ENCODE measurements at places on chromosomes 2 and 18.

DNA sequence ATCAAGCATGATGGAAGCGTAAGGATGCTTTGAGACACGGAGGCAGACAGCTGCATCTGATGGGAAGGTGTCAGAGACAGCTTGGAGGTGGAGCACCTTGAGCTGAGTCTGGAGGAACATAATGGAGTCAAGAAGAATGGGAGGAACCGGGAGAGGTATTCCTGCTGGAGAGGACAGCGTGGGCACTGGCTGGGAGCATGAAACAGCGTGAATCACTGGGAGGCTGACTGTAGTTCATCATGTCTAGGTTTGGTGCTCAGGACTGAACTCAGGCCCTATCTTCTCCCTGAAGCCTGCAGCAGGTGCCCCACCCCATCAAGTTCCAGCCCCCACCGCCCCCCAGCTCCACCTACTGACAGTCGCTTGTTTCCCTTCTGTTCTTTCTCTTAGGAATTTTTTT is 98.6 kb downstream of the TMEM17 start:
- no peak for DNase-seq

GRCh38 chr18:42921226-42921737 is 194.2 kb downstream of the RIT2 start:
- DNase-seq: no peak

- no peak for DNase-seq
Measured at GRCh38 chr2:150474326-150475074, 13.0 kb downstream of the RND3 start.

GRCh38 chr2:69902213-69902922 is 8.6 kb downstream of the SNRNP27 start:
- DNase-seq: no peak

Data from skin of body (tissue), 3 donors.